ENCODE measurements at places on chromosomes 3 and 15. TPM values are rescaled to one million over a fixed set of nuclear protein-coding genes. Genes with fewer than 3 reads are reported as not detected.

GPR149 gene
- total RNA-seq = not detected

STXBP5L gene
- total RNA-seq = not detected

CKMT1B gene
- 11.8 TPM for total RNA-seq

BCL2A1 gene
- not detected for total RNA-seq

ECE2 gene
- total RNA-seq = under 0.01 TPM

HESX1 gene
- not detected for total RNA-seq

CHST13 gene
- 0.24 TPM for total RNA-seq

CLDN1 gene
- total RNA-seq = 24.5 TPM

MCF2L2 gene
- not detected for total RNA-seq

TGM4 gene
- 0.48 TPM for total RNA-seq

GPR62 gene
- not detected for total RNA-seq

PIAS1 gene
- total RNA-seq = 11.3 TPM

BCHE gene
- 0.85 TPM for total RNA-seq

U2SURP gene
- 45.8 TPM for total RNA-seq

SCG3 gene
- total RNA-seq = not detected

OXTR gene
- 1.7 TPM for total RNA-seq

GRAMD1C gene
- 1.3 TPM for total RNA-seq

NOX5 gene
- total RNA-seq = not detected

GABRR3 gene
- not detected for total RNA-seq

C3orf33 gene
- 4.5 TPM for total RNA-seq
